ENCODE measurements at places on chromosomes 12 and 14. TPM values are rescaled to one million over a fixed set of nuclear protein-coding genes. Genes with fewer than 3 reads are reported as not detected.

DNA sequence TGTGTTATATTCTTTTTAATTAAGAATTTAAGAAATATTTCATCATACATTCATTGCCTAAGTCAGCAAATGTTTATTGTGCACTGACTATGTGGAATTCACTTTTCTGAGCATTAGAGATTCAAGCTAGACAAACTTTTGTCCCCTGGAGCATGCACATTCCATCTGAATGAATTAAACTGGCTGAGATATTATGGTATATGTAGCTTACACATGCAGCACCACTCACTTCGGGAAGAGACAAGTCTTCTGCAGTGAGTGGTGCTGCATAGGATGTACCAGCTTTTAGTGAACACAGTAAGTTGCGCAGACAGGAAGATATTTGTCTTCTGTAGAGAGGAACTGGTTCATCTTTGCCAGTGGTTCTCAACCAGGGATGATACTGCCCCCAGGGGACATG is 318.4 kb downstream of the SYT1 start:
- no peak for DNase-seq

DNA sequence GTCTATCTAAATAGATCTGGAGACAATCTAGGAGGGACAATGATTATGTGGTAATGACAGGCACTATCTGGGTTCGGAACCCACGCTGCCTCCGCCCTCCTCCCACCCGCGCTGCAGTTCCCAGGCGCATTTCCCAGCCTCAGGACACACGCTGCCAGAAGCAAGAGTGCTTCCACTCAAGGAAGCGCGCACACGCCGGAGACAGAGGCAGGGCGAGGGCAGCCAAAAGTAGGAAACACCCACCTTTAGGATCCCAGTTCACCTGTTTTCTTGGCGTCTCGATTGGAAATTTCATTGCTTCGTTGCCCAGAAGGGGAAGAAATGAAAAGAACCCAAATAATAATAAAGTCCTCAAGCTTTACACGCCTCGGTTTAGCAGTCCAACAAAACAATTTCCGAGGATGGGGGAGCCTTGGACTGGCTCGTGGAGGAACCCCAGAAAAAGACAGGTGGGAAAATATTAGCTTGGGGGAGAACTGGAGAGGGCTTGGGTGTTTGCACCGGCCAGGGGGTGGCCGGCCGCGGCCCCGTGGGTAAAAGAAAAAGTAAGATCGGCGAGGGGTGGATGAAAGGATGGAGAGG is 474 bp downstream of the KCNK10 start:
- no peak for DNase-seq

DNA sequence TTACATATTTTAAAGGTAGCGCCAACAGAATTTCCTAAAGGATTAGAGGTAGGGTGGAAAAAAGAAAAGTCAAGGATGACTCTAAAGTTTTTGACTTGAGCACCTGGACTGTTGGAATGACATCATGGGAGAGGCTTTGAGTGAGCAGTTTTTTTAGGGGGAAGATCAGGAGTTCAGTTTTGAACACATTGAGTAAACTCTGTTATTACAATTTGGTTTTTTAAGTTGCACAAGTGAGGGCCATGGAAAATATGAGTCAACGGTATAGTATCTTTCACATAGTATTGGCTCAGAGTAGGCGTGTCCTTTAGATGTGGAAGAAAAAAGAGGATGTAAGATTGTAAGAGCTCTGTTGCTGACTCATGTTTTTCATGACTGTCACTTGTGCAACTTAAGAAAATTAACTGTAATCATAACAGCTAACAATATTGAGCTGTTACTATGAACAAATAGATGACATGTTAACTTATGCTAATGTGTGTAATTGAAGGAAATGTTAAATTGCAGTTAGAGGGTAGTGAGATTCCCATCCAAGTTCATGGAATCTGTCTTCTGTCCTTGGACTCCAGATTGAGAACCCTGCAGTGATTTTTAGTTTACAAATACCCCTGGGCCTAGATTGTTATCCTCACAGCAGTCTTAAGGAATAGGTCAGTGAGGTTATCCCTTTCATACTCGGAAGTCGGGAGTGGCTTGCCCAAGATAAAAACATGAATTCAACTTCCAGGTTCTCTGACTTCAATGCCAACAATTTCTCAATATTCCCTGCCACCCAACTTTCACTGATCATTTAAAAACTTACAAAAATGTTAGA is 48.2 kb upstream of the ATP2B1 start:
- peak; percentile 95 for DNase-seq

The LBHD2 gene
- polyA plus RNA-seq: not detected

GRCh38 chr12:72734581-72734980 is 462.4 kb downstream of the TRHDE start:
- DNase-seq: no peak

GRCh38 chr12:22692964-22693555 is 68.1 kb downstream of the ETNK1 start:
- DNase-seq: no peak

- DNase-seq: no peak
Observed at GRCh38 chr12:6569312-6569711, 1.2 kb upstream of the NOP2 start.

The B3GNT4 gene
- 1.2 TPM for polyA plus RNA-seq

- DNase-seq: no peak
Observed at GRCh38 chr12:27284751-27285150, 40.7 kb downstream of the STK38L start.

DNA sequence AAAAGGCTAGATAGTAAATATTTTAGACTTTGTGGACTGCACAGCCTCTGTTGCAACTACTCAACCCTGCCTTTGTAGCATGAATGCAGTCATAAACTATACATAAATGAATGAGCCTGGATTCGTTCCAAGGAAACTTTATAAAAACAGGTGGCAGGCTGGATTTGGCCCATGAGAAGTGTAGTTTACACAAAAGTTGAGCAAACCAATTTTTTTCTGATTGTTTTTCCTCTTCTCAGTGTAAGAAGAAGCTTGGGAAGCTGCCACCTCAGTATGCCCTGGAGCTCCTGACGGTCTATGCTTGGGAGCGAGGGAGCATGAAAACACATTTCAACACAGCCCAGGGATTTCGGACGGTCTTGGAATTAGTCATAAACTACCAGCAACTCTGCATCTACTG is 9.5 kb downstream of the OAS1 start:
- DNase-seq: no peak

DNA sequence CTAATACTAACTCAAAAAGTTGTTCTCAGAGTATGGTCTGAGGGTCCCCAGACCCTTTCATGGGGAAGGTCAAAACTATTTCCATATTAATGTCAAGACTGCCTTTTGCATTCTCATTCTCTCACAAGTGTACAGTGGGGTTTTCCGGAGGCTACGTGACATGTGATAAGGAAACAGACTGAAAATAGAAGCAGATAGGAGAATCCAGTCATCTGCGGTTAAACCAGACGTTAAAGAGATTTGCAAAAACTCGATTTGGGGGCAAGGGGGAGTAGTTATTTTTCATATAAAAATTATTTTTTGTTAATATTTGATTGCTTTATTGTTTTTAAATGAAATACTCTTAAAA is 1.0 kb upstream of the NAP1L1 start:
- peak; percentile 68 for DNase-seq

The TSPAN19 gene
- 0.12 TPM for polyA plus RNA-seq

DNA sequence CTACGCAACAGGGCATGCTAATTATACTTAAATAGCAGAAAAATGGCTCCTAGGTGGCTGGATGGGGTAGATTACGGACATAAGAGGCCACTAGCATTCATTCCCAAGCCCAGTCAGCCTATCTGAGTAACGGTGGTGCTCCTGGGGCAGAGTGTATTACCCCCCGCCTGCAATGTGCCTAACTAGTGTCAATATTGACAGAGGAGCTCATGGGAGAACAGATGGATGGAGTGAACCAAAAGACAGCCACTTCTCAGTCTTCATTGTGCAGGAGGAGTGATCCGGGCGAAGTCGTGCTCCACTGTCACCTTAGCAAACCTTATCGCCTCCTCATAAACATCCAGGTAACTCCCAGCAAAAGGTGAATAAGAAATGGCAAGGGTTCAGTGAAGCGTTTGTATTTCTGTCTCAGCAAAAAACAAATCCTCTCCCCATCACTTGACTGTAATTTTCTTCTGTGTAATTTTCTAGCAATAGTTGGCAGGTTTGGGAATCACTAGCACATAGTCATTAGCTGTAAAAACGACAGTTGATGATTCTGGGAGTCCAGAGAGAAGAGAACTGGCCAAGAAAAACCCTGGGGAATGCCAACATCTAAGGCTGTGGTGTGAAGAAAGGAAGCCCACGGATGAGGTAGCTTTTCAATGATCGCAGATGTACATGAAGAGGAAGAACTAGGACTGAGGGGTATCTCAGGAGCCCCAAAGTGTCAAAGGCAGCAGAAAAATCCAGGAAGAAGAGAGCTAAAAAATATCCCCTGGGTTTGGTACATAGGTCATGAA is 126.6 kb upstream of the BCL2L14 start:
- no peak for DNase-seq

The SYCP3 gene
- 0.22 TPM for polyA plus RNA-seq

The AMDHD1 gene
- polyA plus RNA-seq: 4.1 TPM

GRCh38 chr12:19978193-19978592 is 390.1 kb upstream of the PDE3A start:
- peak; percentile 40 for DNase-seq

The ERP27 gene
- polyA plus RNA-seq: not detected

GRCh38 chr14:36667679-36668078 is 6.0 kb downstream of the PAX9 start:
- no peak for DNase-seq

DNA sequence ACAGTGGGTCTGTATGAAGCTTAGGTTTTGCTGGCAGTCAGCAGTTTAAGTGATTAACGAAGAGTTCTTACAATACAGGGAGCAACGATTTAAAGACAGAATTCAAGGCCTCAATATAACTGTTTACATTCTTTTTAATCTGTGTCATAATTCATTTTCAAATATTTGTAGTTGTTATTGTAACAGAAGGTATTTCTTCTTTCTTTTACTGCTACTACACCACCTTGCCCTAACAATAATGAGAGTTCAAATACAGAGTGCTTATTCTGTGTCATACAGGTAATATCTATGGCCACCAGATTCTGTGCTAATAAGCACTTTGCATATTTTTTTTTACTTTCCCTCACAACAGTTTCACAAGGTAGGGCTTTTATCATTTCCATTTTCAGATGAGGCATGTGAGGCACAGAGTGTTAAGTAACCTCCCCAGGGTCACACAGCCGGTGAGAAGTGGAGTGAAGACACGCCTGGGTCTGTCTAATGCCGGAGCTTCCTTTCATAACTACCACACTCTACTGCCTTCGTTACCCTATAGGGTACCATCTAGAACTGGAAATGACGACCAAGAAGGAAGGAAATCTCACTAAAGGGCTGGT is 81.9 kb downstream of the PELI2 start:
- no peak for DNase-seq

The TMEM52B gene
- polyA plus RNA-seq: 0.05 TPM

DNA sequence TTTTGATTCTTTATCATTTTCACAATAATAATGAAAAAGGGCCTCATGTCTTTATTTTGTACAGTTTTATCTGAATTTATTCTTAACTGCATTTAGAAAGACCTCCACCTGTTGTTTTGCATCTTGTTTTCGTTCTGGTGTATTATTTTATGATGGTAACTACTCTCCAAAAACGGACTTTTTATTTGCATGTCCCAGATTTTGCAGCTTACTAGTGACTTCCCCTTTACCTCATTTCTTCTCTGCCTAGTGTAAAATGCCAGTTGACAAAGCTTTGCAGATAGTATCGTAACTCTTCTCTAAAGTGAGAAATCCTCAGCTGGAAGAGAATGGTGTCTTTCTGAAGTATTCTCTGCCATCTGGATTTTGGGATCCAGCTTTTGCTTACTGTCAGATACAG is 17.2 kb downstream of the PEX5 start:
- DNase-seq: no peak

GRCh38 chr14:26286081-26286912 is 311.5 kb downstream of the NOVA1 start:
- DNase-seq: no peak

DNA sequence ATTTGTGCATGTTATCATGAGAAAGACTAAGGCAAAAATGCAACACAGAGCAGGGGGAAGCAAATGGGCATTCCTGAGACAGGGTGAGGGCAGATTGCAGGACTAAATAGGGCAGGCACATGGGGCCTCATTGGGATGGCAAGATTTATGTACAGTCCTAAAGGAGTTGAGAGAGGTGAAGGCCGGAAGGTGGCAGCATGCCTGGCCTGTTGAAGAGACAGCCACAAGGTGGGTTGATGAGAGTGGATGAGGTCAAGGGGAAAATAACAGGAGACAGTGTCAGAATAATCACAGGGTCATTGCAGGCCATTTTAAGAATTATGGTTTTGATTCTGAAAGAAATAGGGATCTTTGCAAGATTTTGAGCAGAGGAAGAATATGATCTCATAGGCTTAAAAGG is 21.0 kb downstream of the PAH start:
- no peak for DNase-seq

DNA sequence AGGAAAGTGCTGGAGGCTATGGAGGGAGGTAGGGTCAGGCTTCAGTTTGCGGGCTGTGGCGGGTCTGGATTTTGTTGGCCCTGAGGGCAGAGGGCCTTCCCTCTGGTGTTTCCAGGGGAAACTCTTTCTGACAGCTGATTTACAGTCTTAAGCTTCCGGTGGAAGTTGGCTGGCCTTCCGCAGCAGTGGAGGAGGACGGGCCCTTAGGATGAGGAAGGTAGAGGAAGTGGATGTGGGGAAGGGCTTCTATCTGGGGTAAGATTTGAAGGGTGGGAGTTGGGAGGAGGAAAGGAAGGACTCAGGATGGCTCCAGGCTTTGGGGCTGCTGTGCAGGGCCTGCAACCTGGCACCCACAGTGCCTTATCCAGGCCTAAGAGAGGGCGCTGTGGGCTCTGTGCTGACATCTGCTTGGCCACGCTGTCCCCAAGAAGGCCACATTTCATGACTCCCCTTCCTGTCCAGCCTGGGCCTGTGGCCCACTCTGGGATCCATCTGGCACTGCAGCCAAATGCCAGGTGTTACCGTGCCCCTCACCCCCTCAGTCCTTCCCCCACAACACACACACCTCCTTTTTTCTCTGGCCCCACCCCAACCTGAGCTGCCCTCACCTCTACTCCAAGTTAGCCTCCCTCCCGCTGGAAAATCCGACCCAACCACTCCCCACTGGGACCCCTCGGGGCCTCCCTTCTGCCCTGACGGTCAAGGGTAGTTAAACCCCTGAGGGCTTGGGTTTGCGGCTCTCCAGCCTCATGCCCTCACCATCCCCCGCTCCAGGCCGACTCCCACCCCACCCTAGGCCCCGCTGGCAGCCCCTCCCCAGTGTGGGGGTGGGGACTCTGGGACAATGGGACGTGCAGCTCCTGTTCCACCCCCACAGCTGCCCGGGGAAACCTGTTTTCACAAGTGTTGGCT is 7.7 kb upstream of the PPP1R13B start:
- DNase-seq: no peak

- DNase-seq: no peak
Observed at GRCh38 chr12:132074216-132074615, 69.9 kb downstream of the DDX51 start.

- no peak for DNase-seq
Observed at GRCh38 chr12:84986586-84986985, 49.5 kb downstream of the TSPAN19 start.

DNA sequence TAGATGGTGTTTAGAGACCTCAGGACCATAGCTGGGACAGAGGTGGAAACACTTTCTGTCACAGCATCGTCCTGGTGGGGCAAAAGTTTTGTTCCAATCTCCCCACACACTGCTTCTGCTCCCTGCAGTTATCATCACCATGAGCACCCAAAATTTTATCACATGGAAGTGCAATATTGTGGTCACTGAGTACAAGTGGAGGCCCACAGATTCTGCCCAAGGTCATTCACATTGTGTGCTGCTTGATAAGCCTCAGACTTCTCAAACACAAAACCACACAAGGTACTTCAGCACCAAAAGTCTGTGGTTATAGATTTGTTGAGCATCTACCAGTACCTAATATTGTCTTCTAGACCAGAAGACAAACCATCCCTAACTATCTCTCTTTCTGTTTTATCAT is 554 bp upstream of the KRT77 start:
- DNase-seq: no peak
